Stimulated activated CD4-positive, alpha-beta T cell treated with anti-CD3 and anti-CD28 coated beads, Interleukin-1b, Interleukin-23, amount 100 ng/mL, for 1 hour (primary cell): ENCODE measurements at places on chromosomes 11 and 22.

GRCh38 chr11:45468267-45468856, 182.2 kb upstream of the SYT13 start:
- no peak for DNase-seq

- DNase-seq, result no peak
These were observed 51.0 kb upstream of the IGLL5 start for GRCh38 chr22:22836635-22837034.

DNA sequence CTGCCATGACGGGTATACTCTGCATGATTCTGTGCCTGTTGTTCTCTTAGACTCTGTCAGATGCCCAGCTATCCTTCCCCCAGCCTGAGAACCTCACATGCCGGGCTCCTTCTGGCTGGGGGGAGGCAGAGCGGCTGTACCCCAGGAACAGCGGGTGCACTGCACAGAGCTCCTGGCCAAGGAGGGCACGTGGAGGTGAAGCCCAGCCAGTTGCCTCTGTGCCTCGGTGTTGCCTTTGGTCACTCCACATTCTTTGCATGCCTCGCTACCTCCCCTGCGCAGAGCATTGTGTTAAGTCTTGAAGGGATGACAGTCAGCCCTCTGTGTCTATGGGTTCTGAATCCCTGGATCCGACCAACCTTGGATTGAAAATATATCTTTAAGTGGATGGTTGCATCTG, 77.7 kb downstream of the FEZ1 start:
- no peak for DNase-seq

- no peak for DNase-seq
These were observed 51.6 kb downstream of the PARVB start for GRCh38 chr22:44075670-44076069.

DNA sequence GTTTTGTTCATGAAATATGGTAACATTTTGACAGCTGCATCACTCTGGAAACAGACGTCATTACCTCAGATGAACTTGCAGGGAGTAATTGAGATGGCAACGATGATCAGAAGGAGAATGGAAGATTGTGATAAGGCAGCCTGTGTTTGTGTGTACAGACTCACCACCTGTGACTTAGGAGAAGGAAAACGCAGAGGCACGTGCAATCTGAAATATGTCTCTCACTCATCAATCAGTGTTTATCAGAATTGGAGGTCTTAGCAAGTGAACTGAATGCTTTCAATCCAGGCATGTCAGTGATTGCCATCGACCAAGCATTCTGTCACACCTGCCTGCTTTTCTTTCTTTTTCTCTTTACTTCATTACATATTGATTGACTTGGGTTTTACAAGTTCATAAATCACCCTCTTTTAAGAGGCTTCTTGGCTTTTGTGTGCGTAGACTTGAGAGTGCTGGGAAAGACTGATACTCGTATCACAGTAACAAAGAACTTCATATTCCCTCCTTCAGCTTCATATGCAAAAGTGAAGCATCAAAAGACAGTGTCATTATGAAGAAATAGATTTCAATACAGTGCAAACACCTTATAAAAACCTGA, 24.6 kb downstream of the FAT3 start:
- no peak for DNase-seq

DNA sequence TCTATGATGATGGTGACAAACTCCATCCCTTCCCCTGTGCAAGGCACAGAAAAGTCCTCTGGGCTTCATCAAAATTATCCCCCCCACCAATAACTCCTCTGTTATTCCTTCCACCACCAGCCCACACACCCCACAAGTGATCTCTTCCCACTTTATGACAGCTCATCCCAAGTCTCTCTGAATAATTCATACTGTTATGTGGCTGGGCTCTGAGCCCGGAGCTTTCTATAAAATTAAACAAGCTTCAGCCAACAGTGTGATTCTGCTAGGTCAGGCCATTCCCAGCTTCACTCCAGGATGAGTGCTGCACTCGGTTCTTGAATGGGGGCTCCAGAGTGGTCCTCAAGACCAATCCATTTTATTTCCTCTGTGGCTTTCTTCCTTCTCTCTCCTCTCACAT, 83.0 kb downstream of the INSC start:
- no peak for DNase-seq

- no peak for DNase-seq
These were observed 101.4 kb upstream of the ZC3H12C start for GRCh38 chr11:109991835-109992234.

GRCh38 chr22:41902932-41903421, 11.9 kb downstream of the SHISA8 start:
- no peak for DNase-seq

DNA sequence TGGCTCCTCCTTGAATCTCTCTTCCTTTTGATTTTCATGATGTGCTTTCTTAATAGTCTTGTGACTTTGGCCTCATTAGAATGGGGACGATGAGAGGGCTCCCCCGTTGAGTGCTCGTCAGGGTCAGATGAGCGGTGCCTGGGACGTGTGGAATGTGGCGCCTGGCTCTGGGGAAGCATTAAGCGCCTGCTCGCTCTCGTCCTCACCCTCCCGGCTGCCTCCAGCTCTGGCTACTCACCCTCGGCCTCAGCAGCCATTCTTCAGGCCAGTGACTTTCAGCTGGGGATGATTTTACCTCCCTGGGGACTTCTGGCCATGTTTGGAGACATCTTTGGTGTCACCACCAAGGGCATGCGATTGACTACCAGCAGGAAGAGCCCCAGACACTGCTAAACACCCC, 69.7 kb downstream of the RPS6KA4 start:
- DNase-seq, result no peak

DNA sequence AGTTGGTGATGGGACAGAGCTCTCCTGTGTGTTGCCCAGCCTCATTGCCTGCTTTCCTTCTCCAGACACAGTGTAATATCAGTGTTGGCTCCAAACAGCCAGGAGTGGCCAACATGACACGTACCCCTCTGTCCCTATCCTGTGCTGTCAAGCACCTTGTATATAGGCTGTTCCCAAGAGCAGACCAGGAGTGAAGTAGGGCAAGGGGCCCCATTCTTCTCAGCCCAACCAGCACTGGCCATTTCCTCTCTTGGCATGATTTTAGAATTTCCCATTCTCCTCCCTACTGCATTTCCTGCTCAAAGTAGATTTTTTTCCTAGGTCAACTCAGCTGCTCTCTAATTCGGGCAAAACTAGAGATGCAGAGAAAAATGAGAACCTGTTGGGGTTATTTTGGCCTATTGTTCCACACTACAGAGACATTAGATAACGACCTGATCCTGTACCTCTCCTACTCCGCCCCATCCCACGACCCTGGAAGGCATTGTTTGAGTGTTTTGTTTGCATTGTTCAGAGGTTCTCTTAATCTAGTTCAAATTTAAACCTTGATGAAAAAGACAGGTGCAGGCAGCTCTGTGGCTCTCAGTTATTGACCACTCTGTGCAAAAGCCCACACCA, 95.6 kb downstream of the RASSF10 start:
- no peak for DNase-seq

DNA sequence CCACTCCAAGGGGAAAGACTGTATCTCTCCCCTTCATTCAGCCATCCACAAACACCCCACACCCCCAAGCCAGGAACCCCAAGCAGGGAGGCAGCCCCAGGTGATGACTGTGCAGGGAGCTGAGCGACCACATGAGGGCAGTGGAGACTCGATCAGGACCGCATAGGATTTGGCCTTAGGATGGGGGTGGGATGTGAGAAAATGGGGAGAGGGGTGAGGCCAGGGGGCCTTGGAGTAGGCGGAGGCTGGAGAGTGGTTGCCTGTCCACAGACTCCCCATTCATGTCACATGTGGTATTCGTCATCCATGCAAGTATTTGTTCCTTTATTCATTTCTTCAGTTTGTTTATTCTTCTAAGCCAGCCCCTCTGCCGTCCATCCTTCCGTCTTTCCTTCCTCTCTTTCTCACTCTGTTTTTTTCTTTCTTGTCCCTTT, 2.7 kb upstream of the RHOD start:
- DNase-seq, result no peak

- DNase-seq, result no peak
These were observed 59.7 kb upstream of the EED start for GRCh38 chr11:86184728-86185380.

DNA sequence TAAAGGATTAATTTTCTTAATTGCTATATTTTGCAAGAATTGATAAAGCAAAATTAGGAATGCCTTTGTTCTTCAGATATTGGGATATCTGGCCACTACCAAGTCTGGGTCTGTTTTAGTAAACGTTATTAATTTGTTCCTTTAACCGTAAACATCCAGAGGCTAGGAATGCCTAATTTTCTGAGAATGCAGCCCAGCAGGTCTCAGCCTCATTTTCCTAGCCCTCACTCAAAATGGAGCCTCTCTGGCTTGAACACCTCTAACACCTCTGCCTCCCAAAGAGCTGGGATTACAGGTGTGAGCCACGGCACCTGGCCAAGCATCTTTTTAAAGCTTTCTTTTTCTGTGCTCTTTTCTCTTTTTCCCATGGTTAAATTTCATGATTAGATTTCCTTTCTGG, 18.4 kb downstream of the TMEM135 start:
- no peak for DNase-seq

DNA sequence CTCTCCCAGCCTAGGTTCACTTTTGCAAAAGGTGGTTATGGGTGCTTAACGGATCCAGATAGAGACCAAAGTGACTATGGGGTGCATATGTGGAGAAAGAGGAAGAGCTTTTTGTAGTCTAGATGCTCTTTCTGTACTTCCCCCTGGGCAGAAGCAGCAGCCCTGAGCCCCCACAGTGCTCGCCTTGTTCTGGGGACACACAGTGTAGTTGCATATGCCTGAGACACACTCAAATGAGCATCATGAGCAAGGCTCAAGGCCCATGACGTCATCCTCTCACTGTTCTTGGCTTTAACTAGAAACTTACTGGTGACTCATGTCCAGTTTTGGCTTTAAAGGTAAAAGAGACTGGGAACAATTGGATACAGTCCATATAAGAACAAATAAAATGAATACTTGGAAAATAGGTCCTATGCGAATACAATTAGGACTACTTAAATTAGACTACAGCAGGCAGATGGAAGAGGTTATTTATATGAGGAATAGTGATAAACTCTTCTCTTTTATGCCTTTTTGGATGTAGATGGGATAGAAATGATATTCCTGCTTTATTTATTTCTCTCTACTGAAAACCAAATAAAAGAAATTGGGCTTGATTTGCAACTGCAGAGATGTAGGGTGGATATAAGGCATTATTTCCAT, 20.1 kb upstream of the PEX26 start:
- no peak for DNase-seq

GRCh38 chr11:119130662-119131061, 9.3 kb downstream of the HINFP start:
- DNase-seq, result no peak

- DNase-seq, result no peak
These were observed 67.5 kb downstream of the C11orf58 start for GRCh38 chr11:16805938-16806337.

GRCh38 chr11:44034639-44035038, 13.1 kb upstream of the ACCSL start:
- no peak for DNase-seq

DNA sequence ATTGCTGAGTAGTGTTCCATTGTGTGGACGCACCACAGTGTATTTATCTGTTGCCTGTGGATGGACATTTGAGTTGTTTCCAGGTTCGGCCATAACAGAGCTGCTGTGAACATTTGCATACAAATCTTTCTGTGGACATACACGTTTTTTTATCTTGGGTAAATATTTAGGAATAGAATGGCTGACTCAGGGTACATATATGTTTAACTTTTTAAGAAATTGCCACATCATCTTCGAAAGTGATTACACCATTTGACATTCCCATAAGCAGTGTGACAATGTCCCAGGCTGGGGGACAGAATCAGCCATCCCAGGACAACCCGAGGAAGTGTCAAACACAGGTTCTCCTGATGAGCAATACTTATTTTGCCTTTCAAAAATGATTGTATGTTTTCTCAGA, 87.9 kb downstream of the OSBP2 start:
- DNase-seq, result no peak

DNA sequence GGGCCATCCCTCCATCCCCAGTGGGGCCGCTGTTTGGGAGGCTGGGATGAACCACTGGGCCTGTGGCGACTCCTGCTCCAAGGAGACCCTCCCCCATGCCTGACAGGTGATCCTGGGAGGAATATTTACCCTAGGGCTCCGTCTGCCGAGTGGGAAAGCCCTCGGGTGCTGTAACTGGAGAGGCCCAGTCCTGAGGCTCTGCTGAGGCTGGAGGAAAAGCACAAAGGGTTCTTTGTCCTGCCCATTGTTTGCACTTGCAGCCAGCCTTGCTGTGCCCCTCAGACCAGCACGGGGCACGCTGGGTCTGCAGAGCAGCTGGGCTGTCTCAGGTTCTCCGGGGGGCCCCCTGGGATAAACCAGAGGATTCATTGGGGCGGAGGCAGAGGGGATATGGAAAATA, 321.1 kb downstream of the MN1 start:
- no peak for DNase-seq

DNA sequence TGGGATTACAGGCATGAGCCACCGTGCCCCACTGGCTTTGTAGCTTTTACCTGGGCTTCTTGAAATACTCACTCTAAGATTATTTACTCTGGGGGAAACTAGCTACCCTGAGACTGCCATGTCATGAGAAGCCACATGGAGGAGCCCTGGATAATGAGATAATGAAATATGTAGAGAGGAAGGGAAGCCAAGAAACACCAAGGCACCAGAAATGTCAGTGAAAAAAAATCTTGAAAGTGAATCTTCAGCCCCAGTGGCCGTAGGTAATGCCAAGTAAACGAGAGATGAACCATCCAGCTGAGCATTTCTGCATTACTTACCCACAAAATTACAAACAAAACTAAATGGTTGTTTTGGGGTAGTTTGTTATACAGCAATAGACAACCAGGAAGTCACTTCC, 125.6 kb downstream of the APIP start:
- no peak for DNase-seq

- no peak for DNase-seq
These were observed 36.6 kb downstream of the RRP8 start for GRCh38 chr11:6566704-6567370.

- DNase-seq, result no peak
These were observed 15.4 kb downstream of the GTSE1 start for GRCh38 chr22:46312056-46312455.

GRCh38 chr11:113974741-113975470, at the start of gene HTR3A:
TSS of gene HTR3A (plus strand) at chr11:113975108. CDS start at chr11:113975326, 218 bp downstream.
- no peak for DNase-seq

DNA sequence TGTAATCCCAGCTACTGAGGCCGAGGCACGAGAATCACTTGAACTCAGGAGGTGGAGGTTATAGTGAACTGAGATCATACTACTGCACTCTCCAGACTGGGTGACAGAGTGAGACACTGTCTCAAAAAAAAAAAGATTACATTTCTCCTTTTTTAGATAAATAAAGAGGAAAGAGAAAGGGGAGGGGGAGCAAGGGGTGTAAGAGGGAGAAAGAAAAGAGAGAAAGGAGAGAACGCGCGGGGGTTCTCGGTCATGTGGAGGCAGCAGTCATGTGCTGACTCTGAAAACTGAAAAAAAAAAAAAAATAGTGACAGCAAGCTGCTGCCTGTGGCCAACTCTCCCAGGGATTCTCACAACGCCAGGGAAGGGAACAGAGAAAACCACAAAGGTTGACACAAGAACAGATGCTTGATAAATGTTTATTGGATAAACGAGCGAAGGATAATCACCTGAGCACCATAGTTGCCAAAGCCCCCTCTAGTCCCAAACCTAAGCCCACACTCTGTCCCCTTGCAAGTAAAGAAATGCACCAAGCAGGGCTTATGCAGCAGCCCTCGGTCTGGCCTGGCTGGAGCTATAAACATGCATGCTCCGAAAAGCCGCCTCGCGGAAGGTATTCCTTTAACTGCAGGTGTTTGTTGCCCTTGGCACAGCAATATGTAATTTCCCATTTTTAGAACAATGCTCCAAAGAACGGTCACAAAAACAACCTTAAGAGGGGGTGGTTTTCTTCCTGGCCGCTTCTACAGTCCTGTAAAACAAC, 14.5 kb downstream of the SCGB1A1 start:
- no peak for DNase-seq
